ENCODE measurements at places on chromosomes 13 and 19.

GRCh38 chr19:51135004-51135403 is 7.1 kb upstream of the SIGLEC7 start:
- DNase-seq = no peak

DNA sequence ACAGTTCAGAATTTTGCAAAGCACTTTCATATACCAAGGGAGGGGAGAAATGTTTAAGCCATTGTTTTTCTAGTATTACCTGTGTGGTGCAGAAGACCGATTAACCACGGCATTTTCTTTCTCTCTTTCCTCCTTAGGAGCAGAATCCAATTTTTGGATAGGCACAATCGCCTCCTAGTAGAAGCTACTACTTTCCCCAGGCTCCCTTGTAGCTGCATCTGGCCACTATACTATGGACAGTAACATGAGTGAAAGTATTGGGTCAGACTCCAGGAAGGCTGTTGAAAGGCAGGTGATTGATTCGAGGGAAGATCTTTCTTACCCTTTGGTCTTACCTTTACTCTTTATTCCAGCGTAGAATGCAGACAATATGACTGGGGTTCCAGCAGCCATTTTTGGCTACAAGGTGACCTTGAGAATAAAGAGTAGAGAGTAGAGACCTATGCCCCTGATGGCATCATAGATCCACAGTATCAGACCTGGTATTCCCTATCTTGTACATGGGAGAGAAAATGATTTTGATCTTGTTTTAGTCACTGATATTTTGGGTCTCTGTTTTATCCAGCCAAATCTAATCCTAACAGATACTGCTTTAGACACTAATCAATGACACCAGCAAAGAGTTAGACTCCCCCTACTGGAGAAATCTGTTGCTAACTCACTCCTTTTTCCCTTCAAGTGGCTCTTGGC is 77.0 kb downstream of the LRRC63 start:
- DNase-seq = no peak

DNA sequence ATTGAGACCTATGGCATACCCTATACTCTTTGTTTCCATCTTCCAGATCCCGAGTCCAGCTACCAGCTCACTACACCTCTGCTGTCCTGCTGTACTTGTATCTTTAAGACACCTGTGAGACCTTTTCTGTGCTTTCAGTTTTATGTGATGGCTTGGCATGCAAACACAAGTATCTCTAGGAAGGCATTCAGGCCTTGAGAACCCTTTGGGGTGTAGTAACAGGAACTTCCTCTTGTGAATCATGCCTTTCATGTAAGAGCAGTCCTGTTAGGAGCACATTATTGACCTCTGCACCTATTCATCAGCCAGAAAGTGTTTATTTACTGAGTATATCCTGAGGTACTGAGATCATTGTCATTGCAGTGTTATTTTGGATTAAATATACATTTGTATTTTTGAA is 87.0 kb upstream of the HTR2A start:
- DNase-seq = no peak

- DNase-seq = no peak
Observed at GRCh38 chr13:54415753-54416366, 1387.2 kb downstream of the OLFM4 start.

- no peak for DNase-seq
Observed at GRCh38 chr13:37640499-37640898, 41.9 kb upstream of the POSTN start.

GRCh38 chr19:49056101-49056901 is 1.2 kb downstream of the CGB7 start:
- DNase-seq = peak; percentile 23

- DNase-seq = no peak
Observed at GRCh38 chr19:32287086-32287485, 58.3 kb upstream of the ZNF507 start.

GRCh38 chr13:103945836-103946235 is 879.6 kb upstream of the SLC10A2 start:
- DNase-seq = no peak

Measured in ovary (tissue), 10 donors.